ENCODE measurements at places on chromosomes 7 and 10. TPM values are rescaled to one million over a fixed set of nuclear protein-coding genes. Genes with fewer than 3 reads are reported as not detected.

The POLR2J3 gene
- total RNA-seq = 27.0 TPM

The UCMA gene
- not detected for total RNA-seq

The BNIP3 gene
- 66.3 TPM for total RNA-seq

The SORBS1 gene
- total RNA-seq = 1.5 TPM

The ZNF716 gene
- total RNA-seq = not detected

The PARG gene
- total RNA-seq = 39.4 TPM

The NAT16 gene
- total RNA-seq = not detected

The SPDYE2 gene
- not detected for total RNA-seq

The CRTAC1 gene
- not detected for total RNA-seq

The ZKSCAN5 gene
- total RNA-seq = 11.6 TPM

The TSPAN33 gene
- total RNA-seq = 0.06 TPM

The BAIAP2L1 gene
- 0.92 TPM for total RNA-seq

The TDRD1 gene
- total RNA-seq = 1.9 TPM
